ENCODE measurements at places on chromosomes 2 and 18.

DNA sequence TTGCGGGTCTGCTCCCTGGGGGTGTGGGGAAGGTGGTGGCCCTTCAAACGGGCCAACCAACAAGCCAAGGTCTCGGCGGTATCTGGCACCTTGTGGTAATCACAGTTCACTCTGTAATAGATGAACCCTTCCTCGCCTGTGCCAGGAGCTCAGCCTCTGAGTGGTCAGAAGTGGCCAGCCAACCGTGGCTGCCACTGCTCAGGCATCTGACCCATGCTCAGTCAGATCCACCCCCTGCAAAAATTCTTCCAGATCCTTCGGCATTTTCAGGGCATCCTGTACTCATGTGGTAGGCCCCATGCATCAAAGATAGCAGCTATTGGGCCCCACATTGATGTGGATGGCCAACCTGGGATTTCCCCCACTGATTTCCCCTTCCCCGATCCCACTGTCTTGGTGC, 39.6 kb upstream of the SERPINE2 start:
- no peak for DNase-seq

DNA sequence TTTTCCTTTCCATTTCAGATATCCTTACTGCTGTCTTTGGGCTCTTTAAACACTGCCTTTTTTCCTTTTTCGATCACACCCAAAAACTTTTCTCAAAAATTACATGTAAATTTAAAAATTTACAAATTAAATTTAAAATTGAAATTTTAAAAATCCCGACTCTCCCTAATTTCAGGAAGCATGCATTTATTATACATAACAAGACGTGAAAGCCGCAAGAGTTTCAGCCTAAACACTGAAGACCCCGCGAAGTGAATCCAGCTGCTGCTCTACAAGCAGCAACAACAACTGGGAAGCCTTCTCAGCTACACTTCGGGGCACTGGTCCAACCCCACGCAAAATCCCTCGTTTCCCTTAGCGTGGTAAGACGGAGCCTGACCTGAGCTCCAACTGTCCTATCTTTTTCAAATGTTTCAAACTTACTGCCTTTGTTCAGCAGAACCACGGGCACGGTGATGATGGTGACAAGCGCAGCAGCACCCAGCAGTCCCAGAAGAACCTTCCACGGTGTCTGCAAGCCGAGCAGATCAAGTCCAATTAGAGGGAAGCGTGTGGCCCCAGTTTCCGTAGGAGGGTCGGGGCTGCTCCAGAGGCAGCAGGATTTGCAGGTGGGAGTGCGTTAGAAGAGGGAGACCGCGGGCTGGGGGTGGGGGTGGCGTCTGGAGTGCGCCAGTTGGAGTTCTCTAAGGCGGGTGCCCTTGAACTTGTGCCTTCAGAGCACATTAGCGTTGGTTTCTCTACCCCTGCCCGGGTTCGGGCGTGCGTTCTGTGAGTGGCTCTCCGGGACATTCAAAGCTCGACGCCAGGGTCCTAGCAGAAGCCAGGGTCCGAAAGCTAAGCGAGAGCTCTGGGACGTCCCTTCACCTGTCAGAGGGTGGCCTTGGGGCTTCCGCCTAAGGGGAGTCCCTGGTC, 783 bp downstream of the DPP4 start:
- peak; percentile 36 for DNase-seq

DNA sequence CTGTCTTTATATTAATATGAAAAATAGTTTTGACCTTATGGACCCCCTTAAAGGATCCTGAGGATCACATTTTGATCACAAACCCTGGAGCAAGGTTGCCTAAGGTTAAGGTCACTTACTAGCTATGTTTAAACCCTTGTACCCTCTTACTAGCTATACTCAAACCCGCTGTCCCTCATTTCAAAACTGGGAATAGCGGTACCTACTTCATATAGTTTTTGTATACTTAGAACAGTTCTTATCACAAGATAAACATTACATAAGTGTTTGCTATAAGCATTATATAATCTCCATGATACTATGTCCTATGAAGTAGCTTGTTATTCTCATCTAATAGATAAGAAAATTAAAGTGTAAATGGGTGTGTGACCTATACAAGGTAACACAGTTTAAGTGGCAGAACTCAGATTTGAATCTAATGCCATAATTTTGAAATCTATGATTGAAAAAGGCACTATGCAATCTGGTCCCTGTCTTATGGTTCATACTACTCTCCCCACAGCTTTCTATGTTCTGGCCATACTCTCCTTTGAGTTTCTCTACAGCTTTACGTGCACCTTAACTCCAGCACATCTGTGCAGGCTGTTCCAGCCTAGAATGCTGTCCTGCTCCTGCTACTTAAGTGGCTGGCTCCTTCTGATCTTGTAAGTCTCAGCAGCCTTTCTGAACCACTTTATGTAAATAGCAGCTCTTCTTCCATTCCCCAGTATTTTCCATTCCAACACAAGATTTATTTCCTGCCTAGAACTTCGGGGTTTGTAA, 30.4 kb downstream of the HYCC2 start:
- DNase-seq: no peak

- DNase-seq: no peak
These were observed 194.5 kb downstream of the UBE2E3 start for GRCh38 chr2:181174611-181175580.

DNA sequence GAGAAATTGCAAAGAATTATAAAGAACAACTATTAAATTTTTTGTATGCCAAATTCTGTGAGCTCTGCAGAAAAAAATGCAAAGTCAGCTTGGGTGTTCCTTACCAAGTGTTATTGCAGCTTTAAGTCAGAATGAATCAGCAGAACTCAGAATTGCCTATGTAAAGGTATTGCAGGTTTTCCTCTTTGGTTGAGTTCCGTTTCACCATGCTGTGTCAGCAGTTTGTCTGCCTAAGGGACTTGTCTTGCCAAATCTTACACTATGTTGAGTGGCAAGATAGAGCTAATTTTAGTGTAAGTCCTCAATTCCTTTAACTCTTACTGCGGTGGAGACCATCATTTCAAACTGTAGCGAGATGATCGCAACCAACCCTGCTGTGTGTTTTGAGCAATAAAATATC, 38.8 kb downstream of the ADAM23 start:
- DNase-seq: no peak

GRCh38 chr18:79465392-79465991, 69.8 kb downstream of the NFATC1 start:
- DNase-seq: no peak

DNA sequence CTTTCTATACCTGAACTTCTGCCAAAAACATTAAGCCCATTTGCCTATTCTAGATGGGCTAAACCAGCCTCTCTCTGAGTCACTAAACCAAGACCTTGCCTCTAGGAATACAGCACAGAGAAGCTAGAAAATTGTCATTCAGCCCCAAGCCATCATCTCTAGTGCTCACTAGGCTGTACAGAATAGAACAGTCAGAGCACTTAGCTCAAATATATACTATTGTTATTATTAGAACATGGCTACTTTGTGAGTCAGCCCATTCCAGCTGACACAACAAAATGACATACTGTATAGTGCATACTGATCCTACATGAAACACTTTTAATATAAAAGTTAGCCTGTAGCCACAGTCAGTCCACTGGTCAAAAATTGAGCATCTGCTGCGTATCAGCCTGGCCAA, 418.8 kb downstream of the NRXN1 start:
- no peak for DNase-seq

DNA sequence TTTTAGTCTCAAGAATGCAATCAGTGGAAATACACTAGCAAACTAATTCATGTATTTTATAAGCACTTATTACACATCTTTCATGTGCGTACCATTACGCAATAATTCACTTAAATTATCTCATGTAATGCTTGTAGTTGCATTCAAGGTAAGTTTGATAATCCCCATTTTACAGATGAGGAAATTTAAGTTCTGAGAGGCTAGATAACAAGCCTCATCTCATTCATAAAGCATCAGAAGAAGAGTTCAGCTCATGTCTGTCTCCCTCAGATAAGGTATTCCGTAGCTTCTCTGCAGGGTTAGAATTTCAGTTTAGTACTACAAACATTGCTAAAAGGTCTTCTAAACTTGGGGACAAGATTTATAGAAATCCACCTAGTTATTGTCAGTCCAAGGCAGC, 47.8 kb downstream of the HNMT start:
- no peak for DNase-seq

DNA sequence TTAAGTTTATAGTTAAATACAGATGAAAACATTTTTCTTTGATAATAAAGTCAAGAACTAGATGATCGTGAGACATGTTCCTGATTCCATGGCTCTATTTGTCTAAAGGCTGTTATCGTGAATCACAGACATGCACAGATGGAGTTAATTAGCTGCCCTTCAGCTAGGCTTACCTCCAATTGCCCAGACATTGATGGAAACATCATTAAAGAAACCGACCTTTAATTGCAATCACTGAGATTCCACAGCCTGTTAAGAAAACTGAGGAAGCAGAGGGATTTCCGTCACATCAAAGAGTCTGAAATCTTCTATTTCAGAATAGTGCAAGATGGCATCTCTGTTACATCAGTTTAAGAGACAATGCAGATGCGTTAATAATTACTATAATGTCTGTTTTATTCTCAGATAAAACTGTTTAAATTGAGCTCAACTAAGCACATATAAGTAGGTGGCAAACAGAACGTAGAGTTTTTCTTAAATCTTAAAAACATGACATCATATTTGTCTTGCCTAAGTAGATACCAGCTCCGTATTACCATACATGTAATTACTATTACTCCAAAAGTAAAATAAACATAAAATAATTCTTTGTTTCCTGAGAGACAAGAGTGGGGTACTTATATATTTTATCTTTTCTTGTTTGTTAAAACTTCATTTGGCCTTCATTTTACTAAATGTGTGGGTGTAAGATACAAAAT, 23.9 kb upstream of the CRACDL start:
- DNase-seq: no peak

DNA sequence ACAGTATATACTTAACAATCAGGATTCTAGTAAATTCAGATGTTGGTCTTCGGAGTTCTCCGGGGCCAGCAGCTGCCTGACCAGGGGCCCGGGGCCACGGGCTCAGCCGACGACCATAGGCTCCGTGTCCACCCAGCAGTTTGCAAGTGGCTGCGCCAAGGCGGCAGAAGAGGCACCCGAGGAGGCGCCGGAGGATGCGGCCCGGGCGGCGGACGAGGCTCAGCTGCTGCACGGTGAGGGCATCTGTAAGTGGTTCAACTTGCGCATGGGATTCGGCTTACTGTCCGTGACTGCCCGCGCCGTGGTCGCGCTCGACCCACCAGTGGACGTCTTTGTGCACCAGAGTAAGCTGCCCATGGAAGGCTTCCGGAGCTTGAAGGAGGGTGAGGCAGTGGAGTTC, 136.3 kb downstream of the NUP35 start:
- no peak for DNase-seq

GRCh38 chr2:160306985-160307384, 106.9 kb upstream of the ITGB6 start:
- no peak for DNase-seq

GRCh38 chr2:36403675-36404230, 48.2 kb downstream of the CRIM1 start:
- DNase-seq: no peak

- no peak for DNase-seq
These were observed 111.1 kb upstream of the CAB39 start for GRCh38 chr2:230601510-230601909.

DNA sequence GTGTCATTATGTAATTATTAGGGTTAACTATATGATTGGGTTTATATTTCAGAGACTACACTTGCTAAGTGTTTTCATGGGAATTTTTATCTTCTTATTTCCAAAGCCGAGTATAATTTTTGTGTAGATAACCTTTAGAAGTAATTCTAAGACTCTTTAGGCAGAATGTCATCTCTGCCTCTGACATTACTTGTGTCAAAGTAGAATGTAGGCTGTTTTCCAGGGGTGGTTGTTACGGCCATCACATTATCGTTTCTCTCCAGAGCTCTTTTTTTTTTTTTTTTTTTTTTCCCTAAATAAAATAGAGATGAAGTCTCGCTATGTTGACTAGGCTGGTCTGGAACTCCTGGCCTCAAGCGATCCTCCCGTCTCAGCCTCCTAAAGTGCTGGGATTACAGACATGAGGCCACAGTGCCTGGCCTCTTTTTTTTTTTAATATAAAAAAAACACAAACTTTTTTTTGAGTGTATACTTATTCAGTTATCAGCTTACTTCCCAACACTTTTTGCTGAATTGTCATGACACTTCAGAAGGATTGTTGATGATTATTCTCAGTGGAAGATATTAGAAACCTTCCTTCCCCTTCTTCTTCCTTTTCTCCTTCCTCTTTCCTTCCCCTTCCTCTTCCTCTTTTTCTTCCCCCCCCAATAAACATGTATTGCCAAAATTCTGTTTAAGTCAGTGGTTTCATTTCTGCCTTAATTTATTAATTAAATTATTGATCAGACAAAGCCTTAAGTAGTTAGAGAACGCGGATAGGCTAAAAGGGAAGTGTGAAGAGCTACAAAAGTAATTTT, 2.3 kb downstream of the PIKFYVE start:
- no peak for DNase-seq

- DNase-seq: no peak
These were observed 716.2 kb upstream of the FANCL start for GRCh38 chr2:58957188-58957840.

- no peak for DNase-seq
These were observed 141.6 kb downstream of the RTP5 start for GRCh38 chr2:242011167-242011513.

GRCh38 chr2:86213056-86213455, 13.8 kb downstream of the MRPL35 start:
- DNase-seq: no peak
